Hindlimb muscle (tissue), 1 donor: ENCODE measurements at places on chromosomes 6 and 20. TPM values are rescaled to one million over a fixed set of nuclear protein-coding genes. Genes with fewer than 3 reads are reported as not detected.

GRCh38 chr20:8470156-8470555 is 338.1 kb downstream of the PLCB1 start:
- no peak for DNase-seq

- no peak for DNase-seq
Observed at GRCh38 chr20:51752343-51752951, 15.7 kb downstream of the ATP9A start.

GRCh38 chr6:158038291-158039177 is 56.9 kb downstream of the SYNJ2 start:
- DNase-seq = no peak

DNA sequence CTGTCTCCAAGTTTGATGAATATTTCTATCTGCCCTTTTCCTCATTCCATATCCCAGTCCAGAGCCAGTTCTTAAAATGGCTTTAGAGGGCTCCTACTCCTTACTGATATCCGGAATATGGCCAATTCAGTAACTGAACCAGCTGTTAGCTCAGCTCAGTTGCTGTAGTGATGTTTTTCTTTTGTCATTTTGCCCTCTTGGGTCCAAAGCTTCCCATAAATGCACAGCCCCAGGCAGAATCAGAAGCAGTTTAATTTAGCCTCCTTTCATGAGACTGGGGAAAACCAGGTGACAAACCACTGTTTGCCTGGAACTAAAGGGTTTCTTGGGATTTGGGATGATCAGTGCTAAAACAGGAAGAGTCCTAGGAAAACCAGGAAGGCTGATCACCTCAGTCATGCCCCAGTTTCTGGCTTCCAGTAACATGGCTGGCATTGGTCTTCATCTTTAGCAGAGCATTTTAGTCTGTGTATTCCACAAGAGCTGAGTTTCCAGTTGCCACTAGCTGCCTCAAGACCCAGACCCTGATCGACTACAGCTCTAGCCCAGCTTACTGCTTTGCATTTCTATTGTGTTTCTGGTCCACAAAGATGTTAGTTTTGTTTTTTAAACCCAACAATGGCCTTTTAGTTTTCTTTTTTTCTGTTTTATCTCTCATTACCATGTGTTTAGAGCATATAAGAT is 40.6 kb upstream of the REV3L start:
- no peak for DNase-seq

DNA sequence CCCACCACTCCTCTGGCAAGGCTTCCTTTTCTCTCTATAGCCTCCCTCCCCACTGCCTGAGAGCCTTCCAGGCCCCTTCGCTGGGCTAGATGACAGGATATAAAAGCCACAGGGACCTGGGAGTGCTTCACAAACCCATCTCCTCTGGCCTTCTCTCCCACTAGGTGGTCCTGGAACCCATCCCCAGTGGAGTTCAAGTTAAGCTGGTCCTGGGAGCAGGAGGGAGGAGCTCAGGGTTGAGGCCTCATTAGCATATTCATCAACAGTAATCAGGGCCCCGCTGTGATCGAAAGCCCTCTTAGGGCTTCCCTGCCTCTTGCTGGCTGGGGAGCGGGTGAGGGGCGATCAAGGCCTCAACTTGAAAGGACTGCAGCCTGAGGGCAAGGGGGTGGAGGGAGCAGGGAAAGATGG is 9.1 kb downstream of the EBF4 start:
- DNase-seq = no peak

TREML2 gene
- 0.08 TPM for polyA plus RNA-seq

GRCh38 chr6:139230391-139230840 is 61.4 kb downstream of the TXLNB start:
- no peak for DNase-seq

ARHGAP40 gene
- polyA plus RNA-seq = 0.09 TPM

BTN1A1 gene
- 0.25 TPM for polyA plus RNA-seq

SYNE1 gene
- polyA plus RNA-seq = 148 TPM

HTR1E gene
- not detected for polyA plus RNA-seq
